ENCODE measurements at places on chromosomes 12 and 14.

- DNase-seq = no peak
These were observed 11.7 kb upstream of the MMP17 start for GRCh38 chr12:131816495-131816894.

GRCh38 chr14:68510201-68511128 is 282.4 kb downstream of the ZFP36L1 start:
- DNase-seq = no peak

GRCh38 chr14:96178461-96179321 is 25.9 kb upstream of the BDKRB2 start:
- no peak for DNase-seq

DNA sequence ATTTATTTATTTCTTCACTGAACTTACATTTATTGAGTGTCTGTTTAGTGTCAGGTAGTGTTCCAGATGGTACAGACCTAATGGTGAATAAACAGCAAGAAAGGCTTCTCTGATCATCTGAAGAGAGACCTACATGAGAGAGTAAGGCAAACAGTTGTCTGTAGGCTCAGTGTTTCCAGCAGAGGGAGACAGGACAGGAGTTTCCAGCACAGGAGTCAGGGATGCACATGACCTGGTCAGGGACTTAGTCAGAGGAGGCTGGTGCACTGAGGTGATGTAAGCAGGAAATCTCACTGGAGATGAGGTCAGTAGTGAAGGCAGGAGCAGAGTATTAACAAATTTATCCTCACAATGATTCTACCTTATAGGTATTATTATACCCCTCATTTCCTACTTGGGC is 233.2 kb downstream of the MDGA2 start:
- no peak for DNase-seq
